Activated T-helper 1 cell treated with anti-CD3 and anti-CD28 coated beads, Interleukin-12 subunit alpha, Interleukin-12 subunit beta, Interleukin-2, Interleukin-4 antibody, amounts not matched to agents 30 ng/mL and 10 ng/mL and 1 ng/mL, durations not matched to agents 14 hours and 24 hours and 36 hours (primary cell): ENCODE measurements at places on chromosomes 1 and 21. TPM values are rescaled to one million over a fixed set of nuclear protein-coding genes. Genes with fewer than 3 reads are reported as not detected.

Gene KRTCAP2
- 230 and 238 TPM in 2 replicates for total RNA-seq

Gene CPLANE2
- 3.8 and 4.1 TPM in 2 replicates for total RNA-seq

Gene NBPF19
- total RNA-seq: 16.7 and 21.2 TPM in 2 replicates

Gene RERE
- total RNA-seq: 82.0 and 90.9 TPM in 2 replicates

Gene SERPINC1
- 0.26 TPM in 1 of 2 replicates, not detected in the other for total RNA-seq

GRCh38 chr1:92587445-92587844 is 100.7 kb upstream of the GFI1 start:
- H3K27ac ChIP-seq: peak overlapping the region; percentile 80
- no peak for DNase-seq
- H3K27me3 ChIP-seq: no peaks in the 10 kb centered on the region

DNA sequence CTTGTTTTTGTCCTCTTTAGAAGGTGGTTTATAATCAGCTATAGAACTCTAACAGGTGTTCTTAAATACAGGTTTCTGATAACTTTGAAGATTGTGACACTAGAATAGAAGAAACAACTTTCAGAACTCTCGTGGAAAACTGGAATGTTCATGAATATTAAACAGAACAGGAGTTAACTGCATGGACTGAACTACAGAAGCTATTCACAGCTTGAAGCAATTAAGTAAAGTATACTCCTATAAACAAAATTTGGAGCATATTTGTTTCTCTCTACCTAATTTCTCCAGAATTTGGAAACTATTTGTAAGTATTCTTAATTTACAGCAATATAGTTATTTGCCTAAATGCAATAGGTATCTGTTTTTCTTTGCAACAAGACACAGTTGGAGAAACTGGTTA is 824.8 kb downstream of the ADGRL2 start:
- H3K27me3 ChIP-seq: no peaks in the 10 kb centered on the region
- no peak overlapping the region for H3K27ac ChIP-seq
- no peak for DNase-seq
- H3K4me3 ChIP-seq: no peak overlapping the region

GRCh38 chr1:27322569-27323240 is 742 bp downstream of the TMEM222 start:
- H3K27ac ChIP-seq: peak overlapping the region; percentile 90
- peak overlapping the region; percentile 97 for H3K4me3 ChIP-seq
- no peaks in the 10 kb centered on the region for H3K27me3 ChIP-seq
- H3K36me3 ChIP-seq: peaks cover 19% of the 10 kb centered on the region
- peaks cover 33% of the 10 kb centered on the region for H3K4me1 ChIP-seq
- no peak for DNase-seq

GRCh38 chr1:168050307-168050706 is 86.4 kb downstream of the GPR161 start:
- H3K4me1 ChIP-seq: peaks cover 4% of the 10 kb centered on the region
- H3K27ac ChIP-seq: no peak overlapping the region

DNA sequence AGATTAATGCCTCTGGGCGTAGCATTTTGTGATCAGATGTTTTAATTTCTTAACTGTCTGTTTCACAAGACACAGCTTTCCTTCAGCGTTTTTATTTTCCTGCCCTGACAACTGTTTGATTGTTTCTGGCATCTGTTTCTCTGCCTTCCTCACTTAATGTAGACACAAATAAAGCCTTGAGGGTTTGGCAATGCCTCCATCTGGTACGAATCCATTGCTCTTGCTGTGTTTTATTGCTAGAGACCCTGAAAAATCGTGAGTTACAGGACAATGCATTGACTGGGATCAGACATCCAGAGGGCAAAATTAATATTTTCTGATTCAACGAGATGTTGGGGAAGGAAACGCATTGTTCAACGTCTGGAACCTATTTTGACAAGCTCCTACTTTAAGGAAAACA is 363.5 kb downstream of the MRPL39 start:
- DNase-seq: no peak
- H3K36me3 ChIP-seq: no peaks in the 10 kb centered on the region
- H3K4me3 ChIP-seq: no peak overlapping the region
- H3K27me3 ChIP-seq: no peaks in the 10 kb centered on the region
- H3K4me1 ChIP-seq: no peaks in the 10 kb centered on the region
- H3K27ac ChIP-seq: no peak overlapping the region

DNA sequence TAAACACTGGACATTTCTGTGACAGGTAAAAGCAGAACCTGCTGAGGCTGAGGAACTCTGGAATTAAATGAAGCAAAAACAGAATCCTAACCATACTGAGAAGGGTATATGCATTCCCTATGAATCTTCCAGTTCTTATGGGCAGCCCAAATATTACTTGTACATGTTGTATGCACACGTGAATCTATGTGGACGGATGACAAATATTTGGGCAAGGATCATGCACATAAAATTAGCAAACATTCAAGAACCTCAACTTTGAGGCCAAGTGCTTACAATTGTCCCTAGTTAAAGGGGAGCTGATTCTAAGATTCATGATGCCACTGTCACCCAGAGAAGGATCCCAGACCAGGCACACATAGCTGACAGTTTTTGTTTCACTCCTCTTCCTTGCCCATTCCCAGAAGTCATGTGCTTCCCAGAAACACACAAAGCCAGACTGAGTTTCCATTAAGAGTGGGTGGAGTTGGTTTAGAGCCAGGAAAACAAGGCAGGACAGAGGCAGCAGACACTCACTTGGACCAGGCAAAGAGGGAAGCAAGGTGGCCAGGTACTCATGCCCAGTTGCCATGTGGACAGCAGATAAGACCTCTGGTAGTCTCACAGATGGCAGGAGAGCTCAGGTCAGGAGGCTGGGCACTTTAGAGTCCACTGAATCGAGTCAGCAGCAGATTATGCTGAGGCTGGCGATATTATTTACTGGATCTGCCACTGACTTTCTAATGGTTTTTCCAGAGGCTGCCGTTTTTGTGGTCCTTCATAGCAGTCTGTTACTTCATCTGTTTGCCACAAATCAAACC is 25.6 kb downstream of the AK2 start:
- no peaks in the 10 kb centered on the region for H3K27me3 ChIP-seq
- H3K27ac ChIP-seq: no peak overlapping the region
- no peak overlapping the region for H3K4me3 ChIP-seq
- peaks cover 68% of the 10 kb centered on the region for H3K36me3 ChIP-seq
- H3K4me1 ChIP-seq: peaks cover 28% of the 10 kb centered on the region
- no peak for DNase-seq

DNA sequence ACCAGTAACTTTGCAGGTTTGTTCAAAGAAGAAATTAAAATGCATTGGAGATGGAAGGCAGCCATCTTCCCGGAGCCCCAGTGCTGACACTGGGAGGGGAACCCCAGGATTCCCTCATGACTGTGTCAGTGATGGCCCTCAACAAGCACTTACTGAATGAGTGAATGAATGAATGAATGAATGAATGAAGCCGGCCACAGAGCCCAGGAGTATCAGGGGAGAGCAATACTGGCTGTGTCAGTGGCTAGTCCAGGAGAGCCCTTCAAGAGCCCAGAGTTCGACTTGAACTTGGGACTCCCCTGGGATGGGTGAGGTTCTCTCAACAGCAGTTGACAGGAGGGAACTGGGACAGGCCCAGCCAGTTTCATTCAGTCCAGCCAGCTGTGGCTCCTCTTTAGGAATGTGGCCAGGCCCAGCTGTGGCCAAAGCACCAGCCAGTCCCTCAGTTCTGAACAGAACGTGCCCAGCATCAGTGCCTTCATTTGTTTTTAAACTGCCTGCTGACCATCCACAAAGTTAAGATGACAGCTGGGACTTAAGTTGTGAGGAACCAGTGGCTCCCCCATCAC is 9.2 kb upstream of the ERG start:
- H3K27me3 ChIP-seq: peaks cover 5% of the 10 kb centered on the region
- no peaks in the 10 kb centered on the region for H3K36me3 ChIP-seq
- no peak for DNase-seq
- H3K27ac ChIP-seq: no peak overlapping the region
- H3K4me3 ChIP-seq: no peak overlapping the region
- peaks cover 15% of the 10 kb centered on the region for H3K4me1 ChIP-seq

GRCh38 chr1:74237787-74238186 is 2.6 kb downstream of the TNNI3K start:
- H3K4me3 ChIP-seq: no peak overlapping the region
- H3K4me1 ChIP-seq: no peaks in the 10 kb centered on the region
- DNase-seq: no peak

GRCh38 chr1:99018313-99018712 is 13.7 kb upstream of the PLPPR5 start:
- no peak overlapping the region for H3K27ac ChIP-seq
- H3K36me3 ChIP-seq: no peaks in the 10 kb centered on the region
- peaks cover 3% of the 10 kb centered on the region for H3K27me3 ChIP-seq
- no peak for DNase-seq
- no peak overlapping the region for H3K4me3 ChIP-seq

DNA sequence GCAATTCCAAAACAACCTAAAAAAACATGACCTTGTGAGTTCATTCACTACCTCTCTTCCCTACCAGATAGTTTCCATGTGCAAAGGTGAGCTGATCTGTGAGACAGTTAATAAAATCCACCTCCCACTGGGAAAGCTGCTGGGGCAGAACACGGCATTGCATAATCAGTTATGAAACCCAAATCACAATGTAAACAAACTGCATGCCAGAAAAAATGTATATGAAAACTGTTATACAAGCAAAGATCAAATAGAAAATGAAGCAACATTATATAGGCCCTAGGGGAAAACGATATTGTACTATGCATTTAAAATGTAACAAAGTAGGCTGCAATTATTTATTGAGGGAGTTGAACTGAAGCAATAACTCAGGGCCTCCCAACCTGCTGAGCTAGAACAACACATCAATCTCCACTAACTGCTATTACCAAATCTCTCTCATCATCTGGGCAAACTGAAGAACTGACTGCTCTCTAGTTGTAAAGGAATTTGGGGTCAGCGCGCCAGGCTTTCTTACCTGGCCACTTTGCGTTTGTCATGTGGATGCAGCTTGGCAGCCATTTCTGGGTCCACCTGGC is 31.0 kb downstream of the TRIT1 start:
- no peak overlapping the region for H3K27ac ChIP-seq
- H3K36me3 ChIP-seq: peaks cover 22% of the 10 kb centered on the region
- H3K27me3 ChIP-seq: no peaks in the 10 kb centered on the region
- peaks cover 17% of the 10 kb centered on the region for H3K4me1 ChIP-seq
- no peak for DNase-seq

- DNase-seq: peak; percentile 70
- peaks cover 12% of the 10 kb centered on the region for H3K27me3 ChIP-seq
- H3K36me3 ChIP-seq: no peaks in the 10 kb centered on the region
- peak within 1 kb of the TSS; percentile 68 for H3K27ac ChIP-seq
- peaks cover 26% of the 10 kb centered on the region for H3K4me1 ChIP-seq
Measured at GRCh38 chr1:9128520-9129265, at the start of gene GPR157. GPR157 (minus strand) TSS chr1:9129102; CDS start chr1:9129027, 75 bp downstream.

- no peaks in the 10 kb centered on the region for H3K4me1 ChIP-seq
- no peak for DNase-seq
- no peak overlapping the region for H3K27ac ChIP-seq
- no peak overlapping the region for H3K4me3 ChIP-seq
Measured at GRCh38 chr1:155648207-155649147, 38.5 kb downstream of the MSTO1 start.

GRCh38 chr1:78511334-78511733 is 20.6 kb downstream of the PTGFR start:
- DNase-seq: no peak
- peaks cover 1% of the 10 kb centered on the region for H3K27me3 ChIP-seq
- H3K4me3 ChIP-seq: no peak overlapping the region
- H3K27ac ChIP-seq: no peak overlapping the region
- H3K4me1 ChIP-seq: no peaks in the 10 kb centered on the region

GRCh38 chr1:216175714-216176113 is 247.5 kb downstream of the USH2A start:
- H3K36me3 ChIP-seq: no peaks in the 10 kb centered on the region
- H3K4me3 ChIP-seq: no peak overlapping the region
- no peak for DNase-seq
- no peaks in the 10 kb centered on the region for H3K4me1 ChIP-seq

GRCh38 chr21:26448751-26449150 is 124.3 kb downstream of the CYYR1 start:
- no peaks in the 10 kb centered on the region for H3K36me3 ChIP-seq
- no peaks in the 10 kb centered on the region for H3K4me1 ChIP-seq
- H3K27me3 ChIP-seq: no peaks in the 10 kb centered on the region

DNA sequence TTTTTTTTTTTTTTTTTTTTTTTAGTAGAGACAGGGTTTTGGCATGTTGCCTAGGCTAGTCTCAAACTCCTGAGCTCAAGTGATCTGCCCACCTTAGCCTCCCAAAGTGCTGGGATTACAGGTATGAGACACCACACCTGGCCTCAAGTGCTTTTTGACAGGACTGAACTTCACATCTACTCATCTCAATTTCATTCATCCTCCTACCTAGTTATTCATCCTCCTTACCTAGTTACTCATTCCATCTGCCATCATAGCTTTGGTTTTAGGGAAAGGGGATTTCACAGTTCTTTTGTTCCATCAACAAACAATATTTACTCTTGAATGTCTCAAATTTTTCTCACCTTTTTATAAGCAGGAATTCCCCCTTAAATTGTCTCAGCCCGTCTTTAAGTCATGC is 38.6 kb upstream of the RALGPS2 start:
- H3K4me3 ChIP-seq: no peak overlapping the region
- H3K4me1 ChIP-seq: no peaks in the 10 kb centered on the region
- DNase-seq: no peak
- H3K27me3 ChIP-seq: no peaks in the 10 kb centered on the region

DNA sequence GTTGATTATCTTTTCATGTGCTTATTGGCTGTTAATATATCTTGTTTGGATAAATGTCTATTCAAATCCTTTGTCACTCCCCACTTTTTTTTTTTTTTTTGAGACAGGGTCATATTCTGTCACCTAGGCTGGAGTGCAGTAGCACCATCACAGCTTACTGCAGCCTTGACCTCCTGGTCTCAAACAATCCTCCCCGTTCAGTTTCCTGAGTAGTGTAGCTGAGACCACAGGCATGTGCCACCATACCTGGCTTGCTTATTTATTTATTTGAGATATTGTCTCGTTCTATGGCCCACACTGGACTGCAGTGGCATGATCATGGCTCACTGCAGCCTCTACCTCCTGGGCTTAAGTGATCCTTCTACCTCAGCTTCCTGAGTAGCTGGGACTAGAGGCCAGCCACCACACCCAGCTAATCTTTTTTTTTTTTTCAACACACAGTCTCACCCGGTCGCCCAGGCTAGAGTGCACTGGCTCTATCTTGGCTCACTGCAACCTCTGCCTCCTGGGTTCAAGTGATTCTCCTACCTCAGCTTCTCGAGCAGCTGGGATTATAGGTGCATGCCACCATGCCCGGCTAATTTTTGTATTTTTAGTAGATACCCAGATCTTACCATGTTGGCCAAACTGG is 13.9 kb upstream of the MYCL start:
- no peak overlapping the region for H3K27ac ChIP-seq
- DNase-seq: no peak
- no peaks in the 10 kb centered on the region for H3K4me1 ChIP-seq
